ENCODE measurements at places on chromosomes 3 and 15.

DNA sequence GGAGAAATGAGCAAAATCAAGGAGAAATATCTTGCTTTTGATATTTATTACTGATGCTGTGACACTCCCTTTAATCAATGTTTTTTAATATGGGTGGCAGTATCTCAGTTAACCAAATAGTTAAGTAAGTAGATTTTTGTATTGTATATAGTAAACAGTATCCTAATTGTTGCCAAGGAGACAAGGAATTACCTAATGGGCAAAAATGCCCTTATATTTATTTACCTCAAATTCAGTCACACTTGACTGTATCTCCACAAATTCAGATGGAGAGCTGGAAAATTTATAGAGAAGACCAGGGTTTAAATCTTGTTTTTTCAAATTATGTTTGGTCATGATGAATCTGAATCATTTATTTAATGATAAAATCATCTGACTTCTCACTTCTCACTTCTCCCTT is 3.6 kb upstream of the CHD2 start:
- no peak for DNase-seq

DNA sequence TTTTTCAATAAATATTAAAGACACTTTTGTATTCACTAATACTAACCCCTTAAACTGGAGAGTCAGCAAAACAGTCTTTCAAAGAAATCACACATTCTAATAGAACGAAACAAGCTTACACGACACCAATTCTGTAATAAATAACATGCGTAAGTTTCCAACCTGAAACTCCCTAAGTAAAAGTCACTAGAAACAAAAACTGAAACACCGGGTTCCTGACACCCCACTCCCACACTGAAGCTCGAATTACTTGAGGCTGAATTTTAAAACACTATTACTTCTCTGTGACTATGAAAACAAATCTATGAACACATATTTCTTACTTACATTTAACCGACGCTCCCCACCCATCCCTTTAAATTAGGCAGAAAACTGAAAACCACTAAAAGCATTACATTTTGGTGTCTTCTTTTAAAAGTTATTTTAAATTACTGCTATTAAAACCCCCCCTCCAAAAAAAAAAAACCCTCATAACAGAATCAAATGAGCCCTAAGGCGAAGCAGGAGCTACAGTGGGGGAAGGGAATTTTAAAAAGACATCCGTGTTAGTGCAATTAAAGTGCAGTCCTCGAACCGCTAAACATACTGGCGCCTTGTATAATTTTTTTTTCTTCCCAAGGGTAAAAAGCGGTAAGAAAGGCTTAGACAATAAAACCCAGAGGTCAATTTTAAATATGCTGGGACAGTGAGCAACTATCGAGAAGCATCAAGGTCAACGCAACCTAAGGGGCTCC is 878 bp downstream of the SPPL2A start:
- peak; percentile 8 for DNase-seq

DNA sequence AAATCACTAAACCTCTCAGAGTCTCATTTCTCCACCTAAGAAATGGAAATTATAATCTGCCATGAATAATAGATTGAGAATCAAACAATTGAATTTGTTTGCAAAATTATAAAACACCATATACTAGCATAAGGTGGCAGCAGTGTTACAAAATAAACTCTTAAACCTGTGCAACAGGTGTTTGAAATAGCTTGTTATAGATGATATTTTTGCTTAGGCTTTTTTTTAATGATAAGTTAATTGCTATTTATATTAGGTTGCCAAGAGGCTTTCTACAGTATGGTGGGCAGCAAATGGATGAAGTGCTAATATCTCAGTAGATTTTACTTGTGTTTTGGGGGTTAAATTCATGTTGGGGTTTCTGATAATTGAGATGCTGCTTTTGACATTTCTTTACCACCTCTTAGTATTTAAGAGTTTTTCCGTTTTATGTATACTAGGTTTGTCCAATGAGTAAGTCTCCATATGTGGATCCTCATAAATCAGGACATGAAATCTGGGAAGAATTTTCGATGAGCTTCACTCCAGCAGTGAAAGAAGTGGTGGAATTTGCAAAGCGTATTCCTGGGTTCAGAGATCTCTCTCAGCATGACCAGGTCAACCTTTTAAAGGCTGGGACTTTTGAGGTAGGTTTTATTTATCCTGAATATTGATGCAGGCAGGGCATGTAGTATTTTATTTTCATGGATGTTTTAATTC is 19.6 kb downstream of the NR1D2 start:
- DNase-seq = no peak

GRCh38 chr3:141147657-141148056 is 84.0 kb upstream of the PXYLP1 start:
- DNase-seq = no peak

GRCh38 chr3:139935016-139935865 is at the start of gene CLSTN2:
Gene CLSTN2, plus strand, starts transcription at chr3:139935185.
- peak; percentile 50 for DNase-seq

DNA sequence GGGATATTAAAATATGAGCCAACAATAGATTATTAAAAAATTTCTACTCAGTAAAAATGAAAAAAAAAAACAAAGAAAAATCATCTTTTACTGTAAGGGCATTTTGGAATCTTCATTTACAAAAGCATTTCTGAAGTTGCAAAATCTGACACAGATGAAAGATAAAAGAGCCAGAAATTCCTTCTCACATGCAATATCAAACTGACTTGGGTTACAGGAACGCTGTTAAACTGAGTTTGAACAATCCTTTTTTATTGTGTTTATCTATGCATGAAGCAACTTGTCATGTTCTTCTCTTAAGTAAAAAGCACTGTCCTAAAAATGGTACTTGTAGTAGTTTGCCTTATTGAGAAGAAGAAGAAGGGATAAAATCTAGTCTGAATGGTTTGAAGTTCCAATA is 468.5 kb upstream of the KCNMB2 start:
- DNase-seq = no peak

DNA sequence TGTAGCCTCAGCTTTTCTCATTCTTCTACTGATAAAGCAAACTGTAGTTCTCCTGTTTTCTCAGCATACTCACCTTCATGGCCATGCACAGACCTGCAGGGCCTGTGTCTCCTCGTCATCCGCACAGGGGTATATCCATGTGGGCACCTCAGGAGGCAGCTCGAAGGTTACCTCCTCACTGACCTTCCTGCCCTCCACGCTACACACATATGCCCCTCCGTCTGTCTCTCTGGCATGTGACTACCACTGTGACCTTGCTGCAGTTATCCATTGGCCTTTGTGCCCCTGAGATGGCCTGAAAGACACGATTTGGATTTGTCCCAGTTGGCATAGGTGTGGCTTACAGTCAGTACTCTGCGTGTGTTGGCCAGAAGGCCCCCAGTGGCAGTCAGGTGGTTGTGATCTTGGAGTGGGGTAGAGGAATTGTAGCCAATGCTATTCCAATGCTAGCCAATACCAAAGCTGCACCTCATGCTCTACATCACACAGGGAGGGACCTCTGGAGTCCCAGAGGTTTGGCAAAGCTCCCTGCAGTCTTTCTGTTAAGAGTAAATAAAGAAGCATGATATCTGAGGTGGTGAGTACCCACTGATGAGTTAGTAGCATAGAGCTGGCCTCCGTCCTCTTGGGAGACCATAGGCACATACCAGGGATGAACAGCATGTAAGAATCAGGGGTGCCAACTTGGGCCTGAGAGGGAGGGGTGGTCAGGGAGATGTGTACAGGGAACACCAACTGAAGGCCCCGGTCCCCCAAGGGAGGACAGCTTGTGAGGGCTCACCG is 143.4 kb downstream of the EEFSEC start:
- no peak for DNase-seq

DNA sequence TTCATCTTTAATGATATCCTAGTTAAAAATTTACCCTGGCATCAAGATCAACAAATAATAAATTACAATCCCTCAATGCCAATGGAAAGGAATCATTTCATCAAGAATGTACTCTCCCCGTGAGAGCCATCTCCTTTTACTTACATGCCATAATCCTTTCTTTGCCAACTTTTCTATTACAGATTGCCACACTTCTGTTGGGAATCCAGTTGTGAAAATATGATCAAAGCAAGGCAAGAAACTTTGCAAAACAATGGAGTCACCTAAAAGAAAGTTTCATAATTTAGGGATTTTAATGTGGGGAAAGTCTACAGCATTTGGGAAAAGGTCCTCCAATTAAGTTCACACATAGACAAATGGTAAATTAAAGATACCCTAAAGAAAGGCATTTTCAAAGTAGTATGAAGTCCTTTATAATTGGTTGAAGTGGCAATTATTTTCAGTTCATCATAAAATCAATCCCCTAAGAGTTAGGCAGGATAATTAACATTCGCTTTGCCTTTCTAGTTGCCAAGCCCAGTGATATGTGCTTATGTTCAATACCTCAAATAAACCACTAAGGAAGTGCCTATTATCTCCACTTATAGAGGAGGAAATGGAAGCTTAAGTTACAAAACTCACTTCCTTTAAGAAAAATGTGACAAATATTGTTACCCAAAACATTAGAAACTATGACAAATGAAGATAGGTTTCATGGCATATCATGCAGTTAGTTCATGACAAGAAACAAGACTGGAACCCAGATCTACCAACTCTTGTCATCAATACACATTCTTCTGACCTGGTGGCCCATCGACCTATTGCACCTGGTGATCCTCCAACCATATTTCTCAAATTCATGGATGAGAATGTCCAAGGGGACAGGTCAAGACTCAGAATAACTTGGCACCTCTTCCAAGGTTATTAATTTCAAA is 49.1 kb downstream of the TRANK1 start:
- DNase-seq = no peak

All from fibroblast of skin of back (primary cell).